NCI-H526 treated with DMSO at 0.1 percent for 48 hours (cell line): ENCODE measurements at places on chromosomes 12 and 14.
A peak's percentile ranks its signal among the peaks of the same experiment; 100 is the strongest.

DNA sequence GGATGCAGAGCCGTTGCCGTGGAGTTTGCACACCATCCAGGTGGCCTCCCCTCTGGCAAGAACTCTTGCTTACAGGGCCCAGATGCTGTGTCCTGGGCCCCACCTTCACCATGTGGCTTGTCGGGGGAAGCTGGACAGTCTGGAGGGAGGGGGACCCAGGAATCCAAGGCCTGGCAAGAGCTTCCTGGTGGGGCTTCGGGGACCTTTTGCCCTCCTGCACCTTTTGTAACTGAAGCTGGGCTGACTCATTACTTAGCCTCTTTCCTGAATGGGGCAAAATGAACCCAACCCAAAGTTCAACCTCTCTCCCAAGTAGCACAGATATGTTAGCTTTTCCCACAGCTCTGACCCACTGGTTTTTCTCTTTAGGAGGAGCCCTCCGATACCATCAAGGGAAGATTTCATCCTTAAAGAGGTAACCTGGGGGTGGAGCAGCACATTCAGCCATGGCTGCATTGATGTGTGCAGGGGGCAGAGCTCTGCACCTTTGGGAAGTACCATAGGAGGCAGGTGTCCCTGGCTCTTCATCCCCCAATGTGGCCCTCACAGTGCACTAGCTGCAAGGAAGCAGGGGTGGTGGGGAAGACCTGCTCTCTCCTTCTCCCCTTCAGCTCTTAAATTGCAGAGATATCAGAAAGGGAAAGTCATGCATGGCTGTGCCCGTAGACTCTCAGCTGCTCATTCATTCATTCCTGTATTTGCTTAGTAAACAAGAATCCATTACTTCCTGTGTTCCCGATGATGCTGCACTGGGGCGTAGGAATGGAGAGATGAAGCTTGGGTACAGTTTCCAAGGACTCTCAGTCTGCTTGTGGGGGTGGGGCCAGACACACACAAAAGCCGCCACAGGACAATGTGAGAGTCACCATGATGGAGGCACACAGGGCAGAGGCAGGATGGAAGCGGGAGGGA lies 13.0 kb downstream of the MVK start:
- peak; percentile 43 for DNase-seq

DNA sequence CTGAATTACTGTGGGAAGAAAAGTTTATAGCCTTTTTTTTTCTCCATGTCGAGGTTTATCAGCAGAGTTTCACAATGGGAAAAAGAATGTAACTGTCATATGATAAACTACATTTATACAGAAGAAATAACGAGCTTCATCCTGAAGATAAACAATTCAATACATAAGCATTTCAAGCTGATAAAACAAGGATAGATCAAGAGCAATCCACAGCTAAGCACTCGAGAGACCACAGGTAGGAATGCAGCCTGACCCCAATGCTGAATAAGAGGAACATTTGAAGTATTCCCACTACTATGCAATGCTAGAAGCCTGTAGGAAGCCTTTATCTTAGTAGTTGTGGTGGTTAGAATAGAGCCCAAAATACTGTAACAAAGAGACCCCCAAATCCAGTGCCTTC lies 32.6 kb upstream of the DAAM1 start:
- no peak for DNase-seq

DNA sequence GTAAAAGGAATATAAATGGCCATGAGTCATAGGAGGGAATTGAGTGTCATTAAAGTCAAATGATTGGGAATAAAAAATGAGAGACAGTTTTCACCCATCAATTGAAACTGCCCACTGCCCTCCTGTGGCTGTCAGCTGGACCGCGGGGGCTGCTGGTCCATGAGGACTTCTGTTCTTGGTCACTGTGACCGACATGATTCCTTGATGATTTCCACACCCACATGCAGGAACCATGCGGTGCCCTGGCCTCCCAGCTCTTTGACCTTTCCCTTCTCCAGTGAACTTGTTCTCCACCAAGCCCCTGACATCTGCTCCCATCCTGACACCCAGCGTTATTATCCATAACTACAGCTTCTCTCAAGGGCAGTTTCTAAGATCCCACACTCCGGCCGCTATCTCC lies 48.4 kb downstream of the C12orf75 start:
- no peak for DNase-seq

GRCh38 chr12:132986885-132987225 lies 688 bp downstream of the ZNF26 start:
- DNase-seq: no peak

DNA sequence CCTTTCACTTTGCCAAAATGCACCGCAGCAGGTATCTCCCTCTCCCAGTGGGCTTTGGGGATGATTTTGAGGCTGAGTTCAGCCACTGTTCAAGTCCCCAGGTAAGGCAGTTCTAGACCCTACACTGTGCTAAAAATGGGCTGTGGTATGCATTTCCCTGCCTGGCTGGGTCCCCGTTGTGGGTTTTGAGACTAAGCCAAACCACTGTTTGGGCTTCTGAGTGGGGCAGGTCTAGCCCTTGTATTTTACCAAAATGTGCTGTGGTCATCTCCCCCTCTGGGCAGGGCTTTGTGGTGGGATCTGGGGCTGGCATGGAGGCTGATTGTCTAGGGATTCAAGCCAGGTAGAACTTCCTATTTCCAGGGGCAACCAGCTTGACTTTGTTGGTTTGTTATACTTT lies 13.6 kb upstream of the OR4Q3 start:
- DNase-seq: no peak

DNA sequence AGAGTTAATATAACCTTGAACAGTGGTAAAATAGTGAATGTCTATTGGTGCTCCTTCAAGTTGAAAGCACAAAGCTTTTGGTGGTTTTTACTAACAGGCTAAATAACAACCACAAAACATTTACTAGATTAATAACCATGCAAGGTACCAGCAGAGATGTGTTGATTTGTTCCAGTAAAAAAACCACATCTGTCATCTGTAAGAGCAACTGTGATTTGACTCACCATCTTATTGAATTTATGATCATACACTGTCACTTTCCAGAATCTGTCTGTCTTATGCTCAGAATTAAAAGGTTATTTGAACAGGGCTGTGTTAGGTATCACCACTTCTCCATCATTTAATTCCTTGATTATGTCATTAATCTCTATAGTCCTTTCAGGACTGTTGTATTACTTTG lies 107.0 kb upstream of the PTHLH start:
- DNase-seq: no peak

- no peak for DNase-seq
These were observed 9.5 kb upstream of the PGF start for GRCh38 chr14:74964787-74965485.

DNA sequence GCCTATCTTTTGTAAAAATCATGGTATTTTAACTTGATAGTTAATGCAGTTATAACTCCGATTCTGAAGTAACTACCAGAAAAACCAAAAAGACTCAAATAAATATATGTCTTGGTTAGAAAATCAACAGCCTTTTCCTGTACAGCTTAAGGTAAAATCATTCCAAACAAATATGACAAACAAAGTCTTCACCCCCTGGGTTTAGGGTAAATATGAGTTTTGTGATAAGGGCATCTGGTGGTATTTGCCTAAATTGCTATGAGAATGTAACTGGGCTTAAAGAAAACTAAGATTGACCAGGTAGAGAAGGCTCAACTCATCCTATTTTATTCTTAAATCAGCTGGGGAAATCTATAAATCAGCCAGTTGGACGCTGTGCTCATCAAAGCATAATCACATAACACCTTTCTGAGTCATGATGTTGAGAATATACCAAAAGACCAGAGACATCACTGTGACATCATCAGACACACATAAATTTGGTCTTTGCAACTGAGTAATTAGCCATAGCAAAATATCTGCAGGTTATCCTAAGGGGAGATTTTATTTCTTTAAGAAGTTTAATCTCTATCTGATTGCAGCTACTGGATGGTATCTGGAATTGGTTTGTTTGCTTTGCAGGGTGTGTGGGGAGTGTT lies 133.9 kb downstream of the STXBP6 start:
- no peak for DNase-seq

DNA sequence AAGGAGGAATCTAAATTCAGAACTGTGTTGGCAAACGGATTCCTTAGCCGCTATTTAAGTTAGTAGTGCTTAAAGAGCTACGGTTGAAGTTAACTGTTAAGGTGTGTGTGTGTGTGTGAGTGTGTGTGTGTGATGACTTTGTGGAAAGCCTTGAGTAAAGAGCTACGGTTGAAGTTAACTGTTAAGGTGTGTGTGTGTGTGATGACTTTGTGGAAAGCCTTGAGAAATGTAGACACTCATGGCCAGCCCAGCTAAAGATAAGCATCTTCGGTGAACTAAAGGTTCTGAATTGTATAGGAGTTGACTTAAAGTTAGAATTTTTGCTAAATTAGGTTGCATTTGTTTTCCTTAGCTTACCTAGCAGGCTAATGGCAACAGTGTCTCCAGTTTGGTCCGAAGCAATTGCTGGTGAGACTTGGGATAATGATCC lies 1.4 kb downstream of the KTN1 start:
- DNase-seq: peak; percentile 41

GRCh38 chr12:78835493-78835892 lies 29.1 kb upstream of the SYT1 start:
- DNase-seq: no peak

DNA sequence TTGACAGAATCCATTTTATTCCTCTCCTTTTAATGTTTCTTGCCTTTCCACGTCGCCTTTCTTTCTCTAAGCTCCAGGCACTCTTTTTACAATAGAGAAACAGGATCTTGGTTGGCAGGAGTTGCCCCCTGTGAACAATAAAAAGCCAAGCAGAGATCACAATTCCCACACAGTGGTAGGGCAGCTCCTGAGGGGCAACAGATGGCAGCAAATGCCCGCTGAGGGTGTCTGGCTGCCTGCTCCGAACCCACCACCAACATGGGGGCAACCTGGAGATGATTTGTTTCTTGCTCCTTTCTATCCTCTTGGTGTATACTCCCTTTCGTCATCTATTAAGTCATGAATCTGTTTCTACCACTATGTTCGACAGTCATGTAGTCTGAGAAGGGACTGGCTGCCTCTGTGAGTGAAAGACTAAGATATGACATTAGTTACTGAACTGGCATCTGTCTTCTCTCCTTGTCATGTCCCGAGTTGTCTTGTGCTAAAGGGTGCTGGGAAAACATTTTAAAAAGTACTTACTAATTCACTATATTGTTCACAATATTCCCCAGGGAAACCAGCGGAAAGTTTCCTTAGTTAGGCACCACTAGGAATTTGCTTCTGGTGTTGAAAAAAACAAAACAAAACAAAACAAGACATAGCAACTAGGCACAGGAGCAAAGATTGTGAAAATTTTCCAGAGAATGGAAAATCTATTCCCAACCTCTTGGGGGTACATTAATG lies 170.1 kb downstream of the STXBP6 start:
- DNase-seq: no peak
